ENCODE measurements at places on chromosomes 6 and 20. TPM values are rescaled to one million over a fixed set of nuclear protein-coding genes. Genes with fewer than 3 reads are reported as not detected.

GRCh38 chr6:147268254-147268653 lies 64.0 kb downstream of the STXBP5 start:
- no peak overlapping the region for H3K27ac ChIP-seq
- H3K4me1 ChIP-seq: no peaks in the 10 kb centered on the region
- H3K4me3 ChIP-seq: no peak overlapping the region
- H3K36me3 ChIP-seq: peaks cover 49% of the 10 kb centered on the region
- no peak for DNase-seq

GRCh38 chr20:11920083-11920482 lies 2.4 kb downstream of the BTBD3 start:
- peaks cover 5% of the 10 kb centered on the region for H3K4me1 ChIP-seq
- no peak for DNase-seq
- no peak overlapping the region for H3K4me3 ChIP-seq
- H3K27me3 ChIP-seq: no peaks in the 10 kb centered on the region

DNA sequence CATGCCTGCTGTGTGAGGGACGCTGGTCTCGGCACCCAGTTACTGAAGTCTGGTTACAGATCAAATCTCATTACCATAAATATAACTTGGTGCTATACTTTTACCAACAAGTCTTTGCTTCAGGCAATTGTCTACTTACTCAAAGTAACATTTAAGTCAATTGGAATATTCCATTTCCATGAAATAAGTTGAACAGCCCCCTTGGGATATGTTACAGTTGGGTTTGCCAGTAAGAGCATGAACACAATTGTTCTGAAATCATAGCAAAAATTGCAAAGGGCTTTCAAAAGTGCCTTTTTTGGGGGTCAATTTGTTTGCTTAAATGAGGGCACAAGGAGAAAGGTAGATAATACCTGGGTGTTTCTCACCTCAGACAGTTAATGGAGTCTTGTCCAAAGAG lies 170.9 kb upstream of the EXOC2 start:
- H3K4me1 ChIP-seq: no peaks in the 10 kb centered on the region
- H3K36me3 ChIP-seq: no peaks in the 10 kb centered on the region
- H3K27ac ChIP-seq: no peak overlapping the region
- DNase-seq: no peak

DNA sequence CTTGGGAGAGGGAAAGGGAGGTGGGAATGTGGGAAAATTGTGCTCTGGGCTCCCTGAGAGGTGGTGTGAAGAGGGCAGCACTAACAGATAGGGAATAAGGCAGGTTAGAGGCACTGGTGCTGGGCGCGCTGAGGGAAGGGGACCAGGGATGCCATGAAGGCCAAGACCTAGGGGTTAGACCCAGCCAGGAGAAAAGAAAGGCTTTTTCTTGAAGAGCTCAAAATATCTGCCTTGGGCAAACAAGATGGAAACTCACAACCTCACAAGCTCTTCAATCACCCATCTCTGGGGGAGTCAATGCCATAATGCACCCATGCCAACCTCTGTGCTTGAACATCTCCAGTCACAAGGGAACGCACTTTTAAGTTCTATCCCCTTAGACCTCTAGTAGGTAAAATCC lies 363.6 kb upstream of the CHD6 start:
- H3K36me3 ChIP-seq: no peaks in the 10 kb centered on the region
- DNase-seq: no peak
- no peak overlapping the region for H3K4me3 ChIP-seq
- H3K27ac ChIP-seq: no peak overlapping the region
- H3K27me3 ChIP-seq: no peaks in the 10 kb centered on the region

- H3K4me3 ChIP-seq: no peak overlapping the region
- no peak for DNase-seq
- H3K4me1 ChIP-seq: no peaks in the 10 kb centered on the region
- no peaks in the 10 kb centered on the region for H3K36me3 ChIP-seq
- H3K27ac ChIP-seq: no peak overlapping the region
- peaks cover 5% of the 10 kb centered on the region for H3K27me3 ChIP-seq
These were observed 150.6 kb upstream of the SPACA1 start for GRCh38 chr6:87897013-87897412.

DNA sequence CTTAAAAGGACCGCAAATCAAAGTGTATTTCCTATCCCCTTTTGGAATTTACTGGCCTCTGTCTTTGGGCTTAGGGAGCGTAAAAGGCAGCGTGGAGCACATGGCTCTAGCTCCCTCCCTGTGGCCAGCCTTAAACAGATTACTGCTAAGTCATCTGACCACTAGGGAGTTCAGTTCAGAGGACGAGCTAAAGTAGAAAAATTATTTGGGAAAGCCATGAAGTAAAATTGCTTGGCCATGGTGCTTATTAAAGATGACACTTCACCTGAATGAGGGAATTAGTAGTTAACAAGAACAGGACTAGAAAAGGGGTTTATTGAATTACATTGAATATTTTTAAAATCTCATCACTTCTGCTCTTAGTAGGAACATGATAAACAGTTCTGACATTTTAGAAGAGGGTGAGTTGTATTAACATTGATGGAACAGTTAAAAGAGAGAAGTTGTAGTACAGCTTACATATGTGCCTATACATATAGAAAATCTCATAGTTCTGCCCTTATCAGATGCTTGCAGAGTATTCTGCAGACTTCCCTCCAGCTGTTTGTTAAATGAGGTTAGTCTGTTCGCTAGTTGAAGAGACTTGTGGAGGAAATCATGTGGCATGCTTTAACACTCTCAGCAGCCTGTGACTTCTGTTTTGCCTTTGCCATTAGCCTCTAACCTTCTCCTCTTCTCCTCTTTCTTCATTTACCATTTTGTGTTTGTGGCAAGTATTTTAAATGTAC lies 31.2 kb upstream of the MAPK13 start:
- H3K27me3 ChIP-seq: no peaks in the 10 kb centered on the region
- H3K4me3 ChIP-seq: peak overlapping the region; percentile 28
- H3K27ac ChIP-seq: peak overlapping the region; percentile 80
- peaks cover 38% of the 10 kb centered on the region for H3K36me3 ChIP-seq
- no peak for DNase-seq

GRCh38 chr6:7101290-7101689 lies 6.5 kb upstream of the RREB1 start:
- no peak overlapping the region for H3K4me3 ChIP-seq
- no peaks in the 10 kb centered on the region for H3K36me3 ChIP-seq
- no peak overlapping the region for H3K27ac ChIP-seq

DNA sequence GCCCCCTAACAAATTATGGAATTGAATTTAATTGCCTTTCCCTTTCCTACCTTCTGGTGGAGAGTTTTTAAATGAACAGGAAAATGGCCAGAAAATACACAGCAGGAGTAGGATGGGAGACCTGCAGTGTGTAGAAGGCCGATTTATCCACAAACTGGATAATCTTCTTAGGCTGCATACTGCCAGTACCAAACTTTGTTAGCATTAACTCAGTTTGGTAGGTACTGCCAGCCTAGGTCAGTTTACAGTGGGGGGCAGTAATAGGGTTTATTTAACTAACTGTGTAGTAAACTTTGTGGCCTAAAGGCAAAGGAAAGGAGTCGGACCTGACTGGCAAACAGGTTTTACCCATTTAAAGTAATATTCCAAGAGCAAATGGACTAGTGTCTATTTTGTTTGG lies 4.6 kb downstream of the NCOA3 start:
- H3K4me1 ChIP-seq: peaks cover 67% of the 10 kb centered on the region
- H3K36me3 ChIP-seq: peaks cover 34% of the 10 kb centered on the region
- H3K27me3 ChIP-seq: no peaks in the 10 kb centered on the region
- H3K27ac ChIP-seq: peak overlapping the region; percentile 64

TMEM30A gene
- 69.7 TPM for total RNA-seq

BANF2 gene
- not detected for total RNA-seq

RAB44 gene
- 0.15 TPM for total RNA-seq

MBOAT1 gene
- 30.6 TPM for total RNA-seq

RAB32 gene
- total RNA-seq: not detected

SLC4A11 gene
- 0.50 TPM for total RNA-seq

Data from activated CD4-positive, alpha-beta T cell treated with anti-CD3 and anti-CD28 coated beads, Interleukin-2, amount 10 ng/mL, durations not matched to agents 7 days and 5 days (primary cell).